ENCODE measurements at places on chromosomes 4 and X.

DNA sequence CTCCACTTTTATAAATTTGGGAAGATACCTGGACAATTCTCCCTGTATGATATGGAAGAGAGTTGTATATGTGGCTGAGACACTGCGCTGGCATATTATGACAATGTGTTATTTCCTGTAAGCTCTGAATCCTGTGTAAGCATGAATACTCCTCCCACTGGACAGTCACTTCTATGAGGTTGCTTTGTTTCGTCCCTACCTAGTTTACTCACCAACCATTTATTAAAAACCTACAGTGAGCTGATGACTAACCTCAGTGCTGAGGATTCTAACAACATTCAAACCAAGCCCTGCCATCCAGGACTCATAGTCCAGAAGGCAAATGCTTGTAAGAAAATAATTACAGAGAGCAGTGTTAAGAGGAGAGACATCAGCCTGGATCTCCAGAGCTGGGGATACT lies 1632.9 kb upstream of the TENM3 start:
- DNase-seq, result no peak

- no peak for DNase-seq
Observed at GRCh38 chr4:67393699-67394281, 151.5 kb downstream of the CENPC start.

- no peak for DNase-seq
Observed at GRCh38 chr4:185683896-185684295, 128.1 kb downstream of the SORBS2 start.

DNA sequence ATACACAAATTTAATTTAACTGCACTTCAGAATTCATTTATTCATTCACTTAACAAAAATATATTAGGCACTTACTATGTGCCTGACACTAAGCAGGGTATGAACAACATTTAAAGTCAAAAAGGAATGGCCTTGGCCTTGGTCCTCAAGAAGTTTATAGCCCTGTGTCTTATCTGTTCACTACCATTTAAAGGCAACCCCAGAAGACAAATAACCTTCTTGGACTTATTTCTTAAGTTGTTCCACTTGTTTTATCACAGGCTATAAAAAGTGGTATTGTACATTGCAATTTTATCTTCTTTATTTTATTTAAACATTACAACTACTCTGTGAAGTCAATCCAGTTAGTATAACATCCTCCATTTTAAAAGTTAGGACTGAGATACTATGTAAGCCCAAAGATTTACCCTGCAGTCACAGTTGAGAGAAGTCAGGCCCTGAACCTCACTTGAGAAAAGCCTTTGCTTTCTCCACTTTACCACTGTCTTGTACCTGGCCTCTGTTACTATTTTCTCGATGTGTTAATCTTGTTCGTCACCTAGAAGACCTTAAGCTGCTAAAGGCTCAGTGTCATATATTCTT lies 305.6 kb upstream of the DIPK2B start:
- DNase-seq, result no peak

DNA sequence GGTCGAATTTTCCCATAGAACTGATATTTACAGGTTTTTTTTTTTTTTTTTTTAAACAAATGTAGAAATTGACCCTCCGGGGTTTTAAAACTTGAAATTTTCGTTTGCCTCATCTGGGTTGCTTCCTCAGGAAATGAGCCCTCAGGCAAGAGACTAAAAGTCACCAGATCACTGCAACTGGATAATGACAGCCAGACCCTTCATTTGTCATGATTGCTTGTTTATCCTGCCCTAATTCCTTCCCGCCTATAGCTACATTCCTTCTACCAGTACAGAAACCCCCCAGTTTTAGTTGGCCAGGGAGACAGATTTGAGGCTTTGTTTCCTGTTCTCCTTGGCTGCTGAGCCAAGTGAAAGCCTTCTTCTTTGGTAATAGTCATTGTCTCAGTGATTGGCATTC lies 44.0 kb upstream of the IGFBP7 start:
- DNase-seq, result no peak

Measured in pancreas (tissue), 10 donors.